GF-D8 (cell line): ENCODE measurements at places on chromosomes 7 and 10.

GRCh38 chr7:152136686-152137085 lies 111.2 kb downstream of the GALNT11 start:
- DNase-seq = no peak

DNA sequence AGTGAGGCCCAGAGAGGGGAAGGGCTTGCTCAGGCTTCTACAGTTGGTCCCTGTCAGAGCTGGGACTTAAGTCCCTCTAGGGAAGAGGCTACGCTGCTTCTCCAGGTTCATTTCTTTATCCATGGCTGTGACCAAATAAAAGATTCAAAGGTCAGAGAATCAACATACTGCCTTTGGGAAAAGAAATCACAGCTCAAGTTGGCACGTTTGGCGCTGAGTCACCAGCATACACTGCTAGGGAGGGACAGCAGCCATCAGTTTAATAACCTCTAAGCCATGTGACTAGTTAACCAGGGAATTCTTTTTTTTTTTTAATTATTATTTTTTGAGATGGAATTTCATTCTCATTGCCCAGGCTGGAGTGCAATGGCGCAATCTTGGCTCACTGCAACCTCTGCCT lies 28.4 kb upstream of the CRHR2 start:
- DNase-seq = no peak

GRCh38 chr7:1020849-1021251 lies 23.5 kb upstream of the GPR146 start:
- no peak for DNase-seq

DNA sequence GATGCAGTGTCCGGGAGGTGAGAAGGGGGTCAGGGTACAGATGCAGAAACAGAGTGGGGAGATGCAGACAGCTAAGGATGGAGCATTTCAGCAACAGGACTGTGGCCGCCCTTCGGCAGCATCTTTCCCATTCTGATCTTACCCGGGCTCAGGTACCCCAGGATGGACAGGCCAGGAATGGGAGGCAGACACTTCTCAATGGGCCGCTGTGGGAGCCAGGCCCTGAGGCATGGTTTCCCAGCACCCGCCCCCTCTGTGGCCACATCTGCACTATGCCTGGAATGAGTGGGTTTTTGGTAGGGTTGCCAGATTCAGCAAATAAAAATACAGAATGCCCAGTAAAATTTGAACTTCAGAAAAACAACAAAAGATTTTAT lies 105.2 kb upstream of the CTBP2 start:
- DNase-seq = no peak

- DNase-seq = no peak
Measured at GRCh38 chr7:136657482-136657921, 210.9 kb upstream of the CHRM2 start.

- DNase-seq = no peak
Measured at GRCh38 chr7:103380395-103381191, 33.1 kb downstream of the PSMC2 start.

DNA sequence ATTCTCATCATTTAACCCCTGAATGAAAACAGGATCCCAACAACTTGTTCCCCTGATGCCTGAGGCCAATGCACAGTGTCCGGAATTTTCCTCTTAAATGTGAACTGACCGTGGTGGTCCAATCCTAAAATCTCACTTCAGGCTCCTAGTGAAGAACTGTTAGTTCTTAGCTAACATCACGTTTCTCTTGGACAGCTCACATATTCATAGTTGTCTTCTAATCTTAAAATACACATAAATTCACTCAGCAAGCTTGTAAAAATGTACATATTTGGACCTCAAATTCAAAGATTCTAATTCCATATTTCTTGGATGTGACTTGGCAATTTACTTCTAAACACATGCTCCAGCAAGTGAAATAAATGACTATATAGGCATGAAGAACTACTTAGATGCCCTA lies 297.2 kb downstream of the PCDH15 start:
- no peak for DNase-seq

- DNase-seq = no peak
Measured at GRCh38 chr10:119418362-119418761, 124.2 kb downstream of the RGS10 start.

- no peak for DNase-seq
Measured at GRCh38 chr7:70807650-70808049, 324.3 kb upstream of the GALNT17 start.

GRCh38 chr7:29091715-29092114 lies 54.6 kb downstream of the CPVL start:
- no peak for DNase-seq

DNA sequence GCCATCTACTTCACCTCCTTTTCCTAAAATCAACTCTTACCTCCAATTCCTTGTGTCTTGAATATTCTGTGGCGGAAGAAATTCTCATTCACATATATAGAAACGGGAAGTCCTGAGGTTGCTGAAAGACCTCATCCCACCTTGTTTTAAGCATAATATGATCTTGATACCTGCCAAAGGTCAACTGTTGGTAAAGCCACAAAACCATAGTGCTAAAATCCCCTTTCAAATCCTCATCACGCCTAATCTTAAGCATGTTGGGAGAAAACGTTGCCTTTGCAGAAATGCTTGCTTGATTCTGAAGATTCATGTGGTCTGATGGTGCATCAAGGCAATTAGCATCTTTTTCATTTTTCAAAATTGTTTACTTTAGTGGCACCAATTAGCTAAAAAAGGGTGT lies 8.5 kb downstream of the ANKRD22 start:
- DNase-seq = no peak

DNA sequence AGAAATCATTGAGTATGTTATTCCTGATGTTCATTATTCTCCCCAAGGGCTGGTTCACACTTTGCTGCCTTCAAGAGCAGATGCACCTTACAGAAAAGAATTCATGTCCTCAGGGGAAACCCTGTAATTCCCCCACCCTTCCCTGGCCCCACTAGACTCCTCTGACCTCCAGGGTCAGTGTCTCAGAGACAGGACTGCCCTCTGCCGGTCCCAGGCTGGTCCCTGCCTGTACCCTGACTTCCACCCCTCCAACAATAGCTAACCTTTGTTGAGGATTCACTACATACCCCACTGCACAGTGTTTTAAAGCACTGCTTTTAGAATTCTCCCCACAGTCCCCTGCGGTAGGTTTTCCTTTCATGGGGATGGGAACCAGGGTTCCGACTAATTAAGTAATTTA lies 4.4 kb upstream of the SEPHS1 start:
- DNase-seq = no peak

GRCh38 chr10:61314273-61314672 lies 138.9 kb downstream of the TMEM26 start:
- DNase-seq = no peak

- no peak for DNase-seq
Measured at GRCh38 chr7:140316165-140316661, 82.1 kb downstream of the SLC37A3 start.

GRCh38 chr7:139798892-139799291 lies 21.1 kb upstream of the HIPK2 start:
- DNase-seq = no peak
